Pericardium fibroblast (primary cell): ENCODE measurements at places on chromosomes 7 and 10. TPM values are rescaled to one million over a fixed set of nuclear protein-coding genes. Genes with fewer than 3 reads are reported as not detected.

Gene GRID2IP
- 0.09 TPM in 1 of 2 replicates, not detected in the other for total RNA-seq

Gene WNT8B
- not detected in 2 replicates for total RNA-seq

Gene INTS1
- 48.9 and 52.1 TPM in 2 replicates for total RNA-seq

Gene ZNF488
- total RNA-seq = under 0.01 and 0.47 TPM in 2 replicates

Gene CXCL12
- 43.1 and 53.3 TPM in 2 replicates for total RNA-seq

Gene IDE
- total RNA-seq = 14.1 and 16.3 TPM in 2 replicates

Gene SDK1
- 2.4 and 2.5 TPM in 2 replicates for total RNA-seq

Gene HOXA3
- 4.0 and 8.3 TPM in 2 replicates for total RNA-seq

Gene PTPRN2
- 1.5 and 3.5 TPM in 2 replicates for total RNA-seq

Gene SEPHS1
- total RNA-seq = 30.2 and 36.3 TPM in 2 replicates

Gene CTNNA3
- not detected in 2 replicates for total RNA-seq
